GM04503 (cell line): ENCODE measurements at places on chromosomes 12 and 14.
A peak's percentile ranks its signal among the peaks of the same experiment; 100 is the strongest.

GRCh38 chr14:68510201-68511128 is 282.4 kb downstream of the ZFP36L1 start:
- DNase-seq: peak; percentile 89

GRCh38 chr12:52817003-52817698 is 3.2 kb upstream of the KRT4 start:
- no peak for DNase-seq

DNA sequence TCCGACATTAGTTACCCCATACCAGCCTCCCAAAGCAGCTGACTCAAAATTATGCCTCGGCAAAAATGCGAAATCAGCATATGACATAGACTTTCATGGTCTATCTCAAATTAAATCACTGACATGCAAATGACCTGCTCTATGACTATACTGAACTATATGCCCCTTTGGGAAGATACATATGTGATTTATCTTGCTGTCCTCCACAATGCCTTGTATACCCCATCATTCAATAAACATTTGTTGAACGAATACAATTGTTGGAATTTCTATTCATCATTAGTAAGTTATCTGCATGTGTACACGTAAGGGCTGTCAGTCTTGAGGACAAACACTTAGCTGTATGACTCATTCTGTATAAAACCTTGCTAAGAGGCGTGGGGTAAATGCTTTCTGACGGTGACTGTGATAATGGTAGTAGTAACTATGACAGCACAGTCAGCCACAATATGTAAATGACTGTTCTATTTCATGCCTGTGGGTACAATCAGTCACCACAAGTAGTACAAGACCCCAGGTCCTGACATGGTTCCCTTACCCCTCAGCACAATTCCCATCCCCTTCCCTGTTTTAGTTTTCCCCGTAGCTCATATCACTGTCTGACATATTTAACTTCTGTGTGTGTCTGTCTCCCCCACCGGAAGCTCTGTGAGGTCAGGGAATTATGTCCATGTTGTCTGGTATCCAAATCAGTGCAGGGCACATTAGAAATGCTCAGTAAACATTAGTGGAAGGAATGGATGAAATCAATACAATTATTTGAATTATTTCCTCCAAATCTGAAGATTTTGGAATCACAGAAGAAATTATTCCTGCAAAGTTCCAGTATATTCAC is 42.8 kb downstream of the STXBP6 start:
- DNase-seq: no peak

DNA sequence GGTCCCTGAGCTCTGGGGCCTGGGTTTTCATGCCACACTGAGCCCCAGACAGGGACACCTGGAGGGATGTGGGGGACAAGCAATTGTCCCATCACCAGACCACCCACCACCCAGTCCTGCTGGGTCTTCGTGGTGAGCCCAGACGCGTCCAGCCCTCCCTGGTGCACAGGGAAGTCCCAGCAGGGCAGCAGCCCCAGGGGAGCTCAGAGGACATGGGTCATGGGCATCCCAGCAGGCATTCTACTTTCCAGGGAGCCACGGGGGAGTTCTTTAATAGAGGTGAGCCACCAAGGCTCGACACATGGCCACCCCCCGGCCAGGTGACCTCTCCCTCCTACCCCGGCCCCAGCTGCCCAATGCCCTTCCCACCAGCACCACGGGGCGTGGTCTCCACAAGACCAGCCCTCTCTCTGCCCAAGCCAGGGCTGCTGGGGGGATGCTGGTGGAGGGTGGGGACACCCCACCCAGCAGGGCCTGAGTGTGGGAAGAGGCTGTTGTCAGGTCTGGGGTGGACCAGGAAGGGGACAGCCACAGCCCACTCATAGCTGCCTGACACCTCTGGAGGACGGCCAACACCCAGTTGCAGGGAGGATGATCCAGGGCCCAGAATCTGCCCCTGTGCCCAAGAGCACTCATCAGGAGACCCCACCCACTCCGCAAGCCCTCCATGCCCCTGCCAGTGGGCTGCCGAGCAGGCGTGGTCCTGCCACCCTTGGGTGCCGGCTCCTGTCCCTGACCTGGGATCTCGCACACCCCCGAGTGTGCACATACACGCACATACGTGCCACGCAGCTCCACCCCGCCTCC is 14.1 kb downstream of the AKT1 start:
- no peak for DNase-seq

DNA sequence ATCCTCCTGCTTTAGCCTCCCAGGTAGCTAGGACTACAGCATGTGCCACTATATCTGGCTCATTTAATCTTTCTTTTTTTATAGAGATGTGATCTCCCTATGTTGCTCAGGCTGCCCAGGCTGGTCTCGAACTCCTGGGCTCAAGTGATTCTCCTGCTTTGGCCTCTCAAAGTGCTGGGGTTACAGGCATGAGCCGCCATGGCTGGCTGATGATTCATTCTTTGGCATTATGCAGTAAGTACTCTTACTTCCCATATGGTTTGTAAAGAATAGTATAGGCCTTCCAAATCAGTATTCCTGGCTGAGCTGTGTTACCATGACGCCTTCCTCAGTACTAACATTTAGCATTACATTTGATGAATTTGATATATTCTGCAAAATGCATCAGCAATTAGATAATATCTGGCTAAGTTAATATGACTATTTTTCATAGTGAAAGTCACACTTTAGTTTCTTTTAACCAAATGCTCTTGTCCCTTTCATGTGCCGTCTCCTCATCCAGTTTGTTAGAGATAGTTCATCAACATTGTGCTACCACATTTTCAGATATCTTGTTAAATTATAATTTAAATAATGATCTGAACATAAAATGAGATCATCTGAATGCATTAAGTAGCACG is 3.2 kb upstream of the MIA2 start:
- DNase-seq: no peak

DNA sequence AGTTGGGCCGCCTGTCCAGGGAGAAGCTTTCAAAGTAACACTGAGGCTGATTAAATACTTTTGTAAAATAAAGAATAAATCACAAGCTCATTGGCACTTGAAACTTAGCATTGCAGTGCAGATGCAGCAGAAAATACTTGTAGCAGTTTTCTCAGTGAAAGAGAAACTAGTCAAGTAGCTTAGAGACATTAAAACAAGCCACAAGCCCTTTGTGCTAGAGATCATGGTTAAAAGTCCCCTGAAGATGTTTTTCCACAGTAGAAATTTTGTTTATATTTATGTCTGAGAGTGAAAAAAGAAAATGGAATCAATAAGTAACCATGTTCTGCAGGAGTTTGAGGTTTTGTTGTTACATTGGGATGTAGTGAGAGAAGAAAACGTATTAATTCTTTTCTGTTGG is 5.9 kb downstream of the PSEN1 start:
- DNase-seq: no peak
